Activated T-helper 17 cell treated with anti-CD3 and anti-CD28 coated beads, Interleukin-2, amount 50 U/mL, for 72 hours (primary cell): ENCODE measurements at places on chromosomes 1 and 21.

DNA sequence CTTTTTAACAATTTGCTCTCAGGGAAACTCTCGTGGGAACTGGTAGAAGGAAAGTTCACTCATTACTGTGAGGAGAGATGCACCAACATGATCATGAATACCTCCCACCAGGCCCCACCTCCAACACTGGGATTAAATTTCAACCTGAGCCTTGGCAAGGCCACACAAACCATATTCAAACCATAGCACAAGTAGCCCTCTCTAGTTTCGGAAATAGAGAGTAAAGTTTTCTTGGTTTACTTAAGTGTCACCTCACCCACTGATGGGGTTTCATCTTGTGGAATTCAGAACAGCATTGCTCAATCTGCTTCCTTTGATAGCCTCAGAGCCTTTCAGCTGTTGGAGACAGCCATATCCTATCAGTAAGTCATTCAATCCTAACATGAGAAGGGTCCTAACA lies 25.5 kb upstream of the CCSAP start:
- ATAC-seq, result no peak

DNA sequence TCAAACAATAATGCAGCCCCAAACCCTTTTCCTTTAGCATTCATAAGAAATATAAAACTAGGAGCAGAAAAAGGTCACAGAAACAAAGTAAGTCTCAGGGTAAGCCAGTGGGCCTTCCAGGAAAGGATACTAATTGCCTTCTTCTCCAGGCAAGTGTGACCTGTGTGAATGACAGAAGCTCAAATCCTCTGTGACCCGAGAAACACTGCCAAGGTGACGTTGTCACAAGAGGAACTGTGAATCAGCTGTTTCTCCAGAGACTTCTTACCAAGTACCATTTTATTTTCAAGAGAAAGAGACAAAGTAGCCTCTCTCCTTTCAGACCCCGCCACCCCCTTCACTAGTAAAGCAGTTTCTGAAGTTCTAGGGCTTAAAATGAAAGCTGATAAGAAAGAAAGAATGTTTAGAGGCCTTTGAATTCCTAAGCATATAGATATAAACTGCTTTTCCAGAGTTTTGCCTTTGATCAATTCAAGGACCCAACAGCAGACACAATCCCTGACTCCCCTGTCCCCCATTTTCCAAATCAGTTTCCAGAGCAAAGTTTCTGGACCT lies 155.6 kb downstream of the NUF2 start:
- no peak for ATAC-seq

DNA sequence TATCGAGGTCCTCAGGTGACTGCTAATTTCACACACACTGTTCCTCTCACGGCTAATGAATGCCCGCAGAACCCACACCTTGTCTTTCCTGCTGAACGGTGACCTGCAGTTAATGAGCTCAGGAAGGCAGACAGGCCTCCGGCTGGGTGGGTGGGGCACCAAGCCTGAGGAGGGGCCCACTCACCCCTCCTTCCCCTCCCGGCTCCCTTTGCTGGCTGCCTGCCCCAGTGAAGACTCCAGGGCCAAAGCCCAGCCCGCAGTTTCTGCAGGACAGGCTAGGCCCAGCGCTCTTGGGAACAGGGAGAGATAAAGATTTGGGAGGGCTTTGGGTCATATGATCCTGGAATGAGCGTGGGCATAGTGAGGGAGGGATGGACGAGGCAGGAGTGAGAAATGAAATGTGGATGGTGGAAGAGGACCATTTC lies 26.4 kb downstream of the FOXO6 start:
- ATAC-seq, result no peak

GRCh38 chr1:52955129-52955970 lies 28.3 kb downstream of the SCP2 start:
- ATAC-seq, result no peak

- ATAC-seq, result no peak
Measured at GRCh38 chr1:69985901-69986439, 219.4 kb downstream of the LRRC40 start.

GRCh38 chr1:232610192-232610901 lies 19.6 kb downstream of the SIPA1L2 start:
- ATAC-seq, result no peak

GRCh38 chr1:193680247-193680923 lies 494.0 kb upstream of the B3GALT2 start:
- ATAC-seq, result no peak

DNA sequence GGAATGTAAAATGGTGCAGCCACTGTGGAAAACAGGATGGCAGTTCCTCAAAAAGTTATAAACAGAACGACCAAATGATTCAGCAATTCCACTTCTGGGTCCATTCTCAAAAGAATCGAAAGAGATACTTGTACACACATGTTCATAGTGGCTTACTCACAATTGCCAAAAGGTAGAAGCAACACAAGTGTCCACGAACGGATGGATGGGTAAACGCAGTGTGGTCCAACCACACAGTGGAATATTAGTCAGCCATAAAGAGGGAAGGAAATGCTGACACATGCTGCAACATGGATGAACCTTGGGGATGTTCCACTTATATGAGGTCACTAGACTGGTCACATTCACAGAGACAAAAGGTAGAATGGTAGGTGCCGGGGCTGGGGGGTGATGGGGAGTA lies 5.3 kb downstream of the KRTAP10-1 start:
- ATAC-seq, result peak; percentile 95
